ENCODE measurements at places on chromosomes 1 and 21.

- DNase-seq, result no peak
These were observed 34.6 kb upstream of the SLC45A1 start for GRCh38 chr1:8283058-8283884.

- DNase-seq, result no peak
These were observed 630.5 kb upstream of the TMPRSS15 start for GRCh38 chr21:19034041-19034440.

DNA sequence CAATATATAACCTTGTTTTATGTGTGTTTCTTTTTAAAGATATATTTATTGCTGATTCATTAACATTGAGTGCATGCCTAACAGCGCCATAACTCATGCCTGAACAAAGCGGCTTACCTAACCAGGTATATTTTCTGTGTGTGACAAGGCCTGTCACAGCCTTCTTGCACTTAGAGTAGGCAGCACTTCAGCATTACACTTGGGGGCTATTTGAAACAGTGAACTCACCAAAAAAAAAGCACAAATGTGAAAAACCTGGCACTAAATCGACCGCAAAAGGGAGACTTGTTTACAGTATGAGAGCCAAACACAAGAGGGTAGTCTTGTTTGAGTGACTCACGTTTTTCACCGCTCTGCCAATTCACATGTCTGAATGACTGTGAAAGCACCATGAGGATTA is 111.7 kb downstream of the DISP1 start:
- DNase-seq, result no peak

GRCh38 chr1:217388522-217389065 is 242.3 kb downstream of the GPATCH2 start:
- no peak for DNase-seq

- no peak for DNase-seq
These were observed 49.1 kb downstream of the PCSK9 start for GRCh38 chr1:55088413-55088812.

GRCh38 chr1:48530727-48531351 is 58.8 kb upstream of the SPATA6 start:
- no peak for DNase-seq

DNA sequence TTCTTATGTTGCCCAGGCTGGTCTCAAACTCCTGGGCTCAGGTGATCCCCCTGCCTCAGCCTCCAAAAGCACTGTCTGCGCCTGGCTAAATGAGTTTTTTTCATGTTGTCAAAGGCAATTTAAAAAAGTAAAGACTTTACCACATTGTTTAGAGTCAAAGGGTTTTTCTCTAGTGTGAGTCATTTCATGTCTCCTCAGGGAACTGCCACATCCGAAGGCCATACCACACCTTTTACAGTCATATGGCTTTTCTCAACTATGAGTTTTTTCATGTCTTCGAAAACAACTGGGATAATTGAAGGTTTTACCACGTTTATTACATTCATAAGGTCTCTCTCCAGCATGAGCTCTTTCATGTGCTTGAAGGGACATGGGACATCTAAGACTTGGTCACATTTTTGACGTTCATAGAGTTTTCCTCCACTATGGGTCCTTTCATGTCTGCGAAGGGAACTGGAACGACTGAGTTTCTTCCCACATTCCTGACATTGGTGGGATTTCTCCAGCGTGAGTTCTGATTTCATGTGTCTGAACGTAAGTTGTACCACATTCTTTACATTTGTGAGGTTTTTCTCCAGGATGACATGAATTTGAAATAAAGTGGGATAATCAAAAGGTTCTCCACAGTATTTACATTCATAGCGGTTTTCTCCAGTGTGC is 65.6 kb downstream of the UCHL5 start:
- no peak for DNase-seq

DNA sequence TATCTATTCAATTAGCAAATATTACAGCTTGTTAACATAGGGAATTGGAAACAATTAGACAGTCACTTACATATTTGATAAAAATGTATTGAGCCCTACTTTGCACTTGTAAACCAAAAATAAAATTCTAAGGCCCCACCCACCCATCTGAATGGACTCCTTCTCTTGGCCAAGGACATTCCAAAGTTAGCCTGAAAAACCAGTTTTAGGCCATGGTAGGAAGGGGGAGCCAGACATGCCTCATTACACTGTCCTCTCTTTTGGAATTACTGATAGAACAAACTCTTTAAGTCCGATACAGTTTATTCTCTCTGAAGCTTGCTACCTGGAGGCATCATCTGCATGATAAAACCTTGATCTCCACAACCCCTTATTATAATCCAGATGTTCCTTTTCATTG is 28.0 kb upstream of the TSPAN2 start:
- DNase-seq, result no peak

DNA sequence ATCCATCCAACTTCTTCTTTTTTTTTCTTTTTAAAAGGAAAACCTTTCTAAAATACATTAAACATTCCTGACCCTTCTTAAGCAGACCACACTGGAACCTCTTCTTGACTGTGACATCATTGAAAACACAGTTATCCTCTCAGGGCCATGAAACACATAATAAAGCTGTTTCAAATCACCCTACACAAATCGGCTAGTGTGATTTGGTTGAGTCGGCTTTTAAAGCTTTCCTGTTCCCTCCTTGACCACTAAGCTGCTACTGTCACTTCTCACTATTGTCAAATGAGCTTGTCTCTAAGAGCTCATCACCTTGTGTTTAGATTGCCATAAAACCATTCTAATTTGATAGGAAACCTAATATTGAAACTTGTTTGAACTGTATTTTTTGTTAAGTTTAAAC is 5.9 kb downstream of the USP24 start:
- no peak for DNase-seq

DNA sequence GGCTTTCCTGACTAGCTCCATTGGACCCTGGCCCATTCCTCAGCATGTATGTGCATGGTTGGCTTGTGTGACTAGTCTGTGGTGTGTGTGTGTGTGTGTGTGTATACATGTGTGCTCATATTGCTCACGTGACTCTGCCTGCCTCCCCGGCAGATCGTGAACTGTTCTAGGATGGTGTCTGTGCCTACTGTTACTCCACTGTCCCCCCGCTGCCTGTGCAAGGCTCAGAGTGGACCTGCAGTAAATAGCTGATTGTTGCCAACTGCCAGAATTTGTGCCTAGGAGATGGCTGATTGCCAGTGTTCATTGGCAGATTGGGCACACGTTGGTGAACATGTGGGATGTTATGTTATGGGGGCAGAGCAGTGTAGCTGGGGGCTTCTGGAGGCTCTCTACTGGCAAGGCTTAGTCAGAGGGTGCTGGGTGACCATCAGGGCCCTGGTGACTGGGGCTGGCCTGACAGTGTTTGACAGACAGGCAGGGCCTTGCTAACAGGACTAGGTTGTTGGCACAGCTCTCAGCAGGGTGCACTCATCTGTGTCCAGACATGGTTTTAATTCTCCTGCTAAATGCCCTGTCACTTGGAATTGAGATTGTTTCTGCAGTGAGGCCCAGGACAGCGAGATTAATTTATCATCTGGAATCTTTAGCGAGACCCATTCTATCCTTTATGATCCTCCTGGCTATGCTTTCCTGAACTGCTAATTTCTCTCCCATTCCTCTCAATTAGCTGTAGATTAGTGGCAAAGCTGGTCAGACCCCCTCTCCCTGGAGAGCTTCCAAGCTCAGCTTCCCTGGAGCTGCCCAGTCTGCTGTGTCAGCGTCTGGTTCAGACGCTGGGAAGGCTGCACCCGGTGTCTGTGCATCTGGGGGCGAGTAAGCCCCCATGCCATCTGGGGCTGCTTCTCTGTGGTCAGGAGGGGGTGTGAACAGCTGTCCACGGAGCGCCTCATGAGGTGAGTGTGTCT is 20.8 kb downstream of the SLC6A17 start:
- DNase-seq, result no peak

- DNase-seq, result no peak
These were observed 618.3 kb downstream of the SMYD3 start for GRCh38 chr1:245888809-245889208.

DNA sequence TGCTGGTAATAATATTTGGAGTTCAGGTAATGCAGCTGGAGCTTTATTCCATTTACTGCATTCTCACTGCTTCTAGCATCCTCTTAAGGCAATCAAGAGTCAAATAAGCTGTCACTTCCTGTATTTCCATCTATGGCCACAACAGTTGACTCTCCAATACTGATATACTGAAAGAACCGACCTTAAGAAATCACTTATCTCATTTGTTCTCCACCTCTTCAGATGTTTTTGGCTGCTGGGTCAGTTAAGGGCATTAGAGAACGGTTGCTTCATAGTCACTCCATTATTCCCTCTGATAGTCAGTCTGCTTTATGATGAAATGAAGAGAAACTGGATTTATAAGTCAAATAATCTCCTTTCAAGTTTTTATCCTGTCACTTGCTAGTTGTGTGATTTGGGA is 14.2 kb upstream of the RGS4 start:
- no peak for DNase-seq

DNA sequence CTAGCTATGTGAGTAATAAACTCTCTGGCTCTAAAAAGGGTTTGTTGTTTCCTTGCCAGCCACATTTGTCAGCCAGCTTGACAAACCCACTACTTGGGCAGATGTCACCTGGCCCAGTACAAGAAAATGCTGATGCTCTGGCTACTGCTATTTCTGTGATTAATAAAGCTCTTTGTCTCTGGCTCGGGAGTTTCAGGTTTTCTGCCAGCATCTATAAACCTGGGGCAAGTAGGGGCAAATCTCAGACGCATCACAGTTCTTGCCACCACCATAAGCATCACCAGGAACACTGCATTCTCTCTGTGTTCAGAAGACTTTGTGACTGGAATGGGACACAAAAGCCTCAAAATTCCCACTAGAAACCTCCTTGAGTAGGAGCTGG is 2.5 kb downstream of the ITLN2 start:
- DNase-seq, result no peak

DNA sequence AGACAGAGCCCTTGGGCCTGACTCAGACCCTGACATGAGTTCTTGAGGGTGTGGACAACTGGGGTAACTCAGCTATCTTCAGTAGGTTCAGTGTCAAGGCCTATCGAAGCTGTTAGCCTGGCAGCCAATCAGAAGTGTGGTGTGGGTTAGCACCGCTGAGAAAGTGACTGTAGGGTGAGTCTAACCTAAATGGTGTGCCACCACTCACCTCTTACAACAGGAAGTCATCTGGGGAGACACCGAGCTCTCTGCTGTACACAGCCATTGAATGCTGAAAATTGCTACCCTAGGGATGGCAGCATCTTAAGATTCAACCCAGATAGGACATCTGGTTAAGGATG is 44.6 kb downstream of the RASSF5 start:
- DNase-seq, result no peak

DNA sequence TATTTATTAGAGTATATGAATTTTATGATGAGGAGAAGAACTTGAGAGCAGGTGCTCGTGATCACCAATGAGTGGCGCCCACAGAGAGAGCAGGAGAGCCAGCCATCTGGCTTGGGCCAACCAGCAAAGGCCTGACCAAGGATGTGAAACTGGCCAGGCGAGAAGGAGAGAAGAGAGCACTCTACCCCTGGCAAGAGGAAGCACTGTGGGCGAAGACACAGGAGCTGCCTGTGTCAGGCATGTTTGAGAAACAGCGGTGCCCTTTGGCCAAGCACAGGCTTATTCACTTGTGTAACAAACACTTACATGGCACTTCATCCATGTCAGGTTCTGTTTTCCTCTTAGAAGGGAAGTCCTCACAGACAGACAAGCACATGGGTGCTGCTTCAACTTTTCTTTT is 4.2 kb upstream of the SIPA1L2 start:
- DNase-seq, result no peak

- no peak for DNase-seq
These were observed 12.4 kb upstream of the GPR61 start for GRCh38 chr1:109527098-109527811.

All from stimulated activated CD4-positive, alpha-beta T cell treated with anti-CD3 and anti-CD28 coated beads, Interleukin-15, amount 100 ng/mL, for 1 hour (primary cell).